Stimulated activated CD4-positive, alpha-beta T cell treated with anti-CD3 and anti-CD28 coated beads, TNF-alpha, amount 100 ng/mL, for 24 hours (primary cell): ENCODE measurements at places on chromosomes 3 and 15.

DNA sequence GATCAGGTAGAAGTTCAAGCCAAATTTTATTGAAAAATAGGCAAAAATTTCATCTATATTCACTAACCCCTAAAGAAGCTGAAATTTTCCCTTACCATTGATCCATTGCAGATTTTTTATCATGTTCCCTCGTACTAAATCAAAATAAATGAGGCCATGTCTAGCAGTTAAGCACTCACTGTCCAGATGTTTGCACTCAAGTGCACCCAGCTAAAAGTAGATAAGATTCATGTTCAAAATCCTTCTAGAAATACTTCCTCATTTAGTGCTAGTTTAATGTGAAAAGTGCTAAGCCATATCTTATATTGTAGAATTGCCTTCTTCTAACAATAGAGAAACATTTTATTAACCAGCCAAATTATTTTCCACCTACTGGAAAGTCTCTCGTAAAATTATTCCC is 164.7 kb upstream of the UBE2E2 start:
- DNase-seq, result no peak

DNA sequence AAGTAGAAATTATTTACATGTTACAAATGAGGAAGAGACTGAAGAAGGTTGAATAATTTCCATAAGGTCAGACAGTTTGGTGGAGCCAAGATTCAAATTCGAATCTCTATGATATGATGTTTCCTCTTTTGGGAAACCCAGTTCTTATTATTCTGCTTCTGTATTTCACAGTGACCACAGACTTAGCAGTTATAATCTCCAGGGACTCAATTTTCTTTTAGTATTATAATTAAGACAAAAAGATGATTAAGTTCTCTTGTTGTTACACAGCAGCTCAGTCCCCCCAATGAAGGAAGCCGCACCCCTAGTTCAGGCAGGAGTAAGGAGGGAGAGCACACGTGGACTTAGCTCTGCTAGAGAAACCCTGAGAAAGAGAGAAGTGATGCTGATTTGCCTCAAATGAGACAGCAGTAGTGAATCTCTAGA is 130.6 kb downstream of the CCNL1 start:
- DNase-seq, result no peak

DNA sequence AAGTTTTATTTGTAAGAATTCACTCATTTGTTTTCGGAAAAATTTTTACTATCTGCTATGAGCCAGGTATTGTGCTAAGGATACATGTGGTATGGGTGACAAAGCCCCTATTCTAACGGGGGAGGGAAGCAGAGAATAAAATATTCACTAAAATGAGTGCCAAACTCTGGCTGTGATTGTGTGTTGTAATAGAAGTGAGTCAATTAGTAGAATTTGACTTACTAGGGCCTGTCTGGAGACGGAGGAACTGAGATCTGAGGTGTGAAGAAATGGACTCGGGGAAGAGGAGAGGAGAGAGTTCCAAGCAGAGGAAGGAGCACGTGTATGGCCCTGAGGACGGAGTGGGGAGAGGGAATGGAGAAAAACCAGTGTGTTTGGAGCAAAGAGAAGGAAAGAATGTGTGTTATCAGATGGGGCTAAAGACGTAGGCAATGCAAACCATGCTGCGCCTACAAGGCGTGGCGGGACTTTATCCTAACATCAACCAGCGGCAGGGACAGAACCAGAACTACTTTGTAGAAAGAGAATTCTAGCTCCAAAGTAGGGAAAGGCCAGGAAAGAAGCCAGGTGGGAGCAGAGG is 89.1 kb downstream of the OSBPL10 start:
- DNase-seq, result no peak

DNA sequence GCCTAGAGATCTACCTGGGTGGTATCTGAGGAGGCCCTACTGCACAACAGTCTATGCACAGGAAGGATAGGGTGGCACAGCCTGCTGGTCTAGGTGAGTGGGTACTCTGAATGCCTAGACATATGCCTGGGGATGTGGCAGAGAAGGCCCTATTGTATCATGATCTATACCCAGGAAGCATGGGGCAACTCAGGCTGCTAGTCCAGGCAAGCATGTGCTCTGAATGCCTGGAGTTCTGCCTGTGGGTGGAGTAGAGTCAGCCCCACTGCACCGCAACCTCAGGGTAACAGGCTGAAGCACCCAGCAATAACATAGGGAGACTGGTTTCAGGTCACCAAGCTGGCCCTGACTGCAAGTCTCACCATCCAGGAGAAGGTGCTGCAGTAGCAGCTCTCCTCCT is 224.7 kb downstream of the MFSD1 start:
- DNase-seq, result no peak

DNA sequence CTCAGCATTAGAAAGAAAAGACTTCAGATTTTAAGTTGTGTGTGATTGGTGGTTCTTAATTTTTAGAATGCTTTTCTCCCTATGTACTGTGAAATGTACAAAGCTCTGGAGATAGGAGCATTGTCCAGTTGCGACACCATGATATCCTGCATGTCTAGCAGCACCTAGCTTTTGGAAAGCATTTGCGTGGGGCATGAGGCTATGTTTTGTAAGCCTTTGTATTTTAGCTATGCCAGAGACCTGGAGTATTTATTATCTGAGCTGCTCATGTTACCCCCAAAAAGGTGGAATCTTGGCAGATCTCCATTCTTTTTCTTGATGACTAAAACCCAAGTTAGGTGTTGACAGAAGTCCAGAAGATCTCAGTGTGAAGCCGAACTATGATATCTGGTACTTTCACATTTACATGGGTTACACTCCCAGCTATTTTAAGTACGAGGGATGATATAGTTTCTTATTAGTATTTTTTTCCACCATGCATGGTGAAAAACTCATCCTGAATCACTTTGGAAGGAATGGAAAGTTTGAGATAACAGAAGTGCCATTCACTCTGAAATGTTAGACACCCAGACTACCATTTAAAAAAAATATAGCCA is 126.7 kb upstream of the SAMMSON start:
- DNase-seq, result no peak
